ENCODE measurements at places on chromosomes 7 and 10.

GRCh38 chr10:13505052-13505680 is 23.6 kb downstream of the BEND7 start:
- no peak for DNase-seq

- DNase-seq: peak; percentile 12
Measured at GRCh38 chr10:60444494-60445064, 54.9 kb upstream of the ANK3 start.

GRCh38 chr7:134941185-134941900 is 45.0 kb upstream of the AGBL3 start:
- peak; percentile 31 for DNase-seq

DNA sequence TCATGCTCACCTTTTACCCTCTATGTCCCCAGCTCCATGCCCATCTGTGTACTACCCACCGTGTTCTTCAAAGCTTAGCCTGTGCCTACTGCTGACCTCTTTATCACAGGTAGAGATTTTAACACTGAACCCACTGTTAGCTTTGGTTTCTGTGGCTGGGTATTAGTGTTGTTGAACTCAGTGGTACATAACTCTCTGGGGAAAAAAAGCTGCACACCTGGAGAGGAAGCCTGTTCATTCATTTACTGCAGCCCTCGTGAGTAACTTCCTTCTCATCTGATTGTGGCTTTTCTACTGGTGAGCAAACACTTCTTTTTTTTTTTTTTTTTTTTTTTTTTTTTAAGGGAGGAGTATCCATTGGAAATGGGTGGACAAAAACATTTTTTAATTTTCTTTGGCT is 326.3 kb downstream of the CCSER2 start:
- no peak for DNase-seq

DNA sequence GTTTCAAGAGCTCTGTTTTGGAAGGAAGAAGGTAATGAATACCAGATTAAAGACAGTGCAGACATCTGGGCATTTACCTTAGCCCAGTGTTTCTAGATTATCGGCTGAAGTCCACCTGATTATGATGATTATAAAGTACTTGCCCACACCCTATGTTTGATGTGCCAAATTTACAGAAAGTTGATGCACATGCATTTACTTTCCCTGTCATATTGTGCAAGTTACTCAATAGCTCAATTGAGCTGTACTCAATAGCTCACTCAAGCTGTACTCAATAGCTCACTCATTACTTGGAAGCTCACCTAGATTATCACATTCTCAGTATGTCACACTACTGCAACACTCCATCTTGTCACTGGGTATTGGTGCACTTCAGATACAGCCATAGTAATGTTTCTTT is 13.5 kb downstream of the MGAM start:
- DNase-seq: no peak

GRCh38 chr7:101826081-101826835 is 8.8 kb downstream of the CUX1 start:
- no peak for DNase-seq

DNA sequence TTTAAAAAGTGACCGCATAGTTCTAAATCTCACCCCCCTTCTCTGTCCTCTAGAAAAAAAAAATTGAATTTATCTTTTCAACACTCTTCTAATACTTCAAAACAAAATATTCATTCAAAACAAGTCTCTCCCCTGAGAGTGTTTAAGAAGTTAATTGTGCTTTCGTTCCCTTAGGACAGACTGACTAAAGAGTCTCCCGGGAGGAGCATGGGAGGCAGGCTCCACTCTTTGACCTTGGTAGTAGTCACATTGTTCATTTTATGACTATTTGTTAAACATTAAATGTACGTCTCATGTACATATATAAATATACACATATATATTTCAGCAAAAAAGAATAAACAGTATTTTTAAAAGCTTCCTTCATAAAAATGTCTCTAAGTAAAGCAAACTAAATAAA is 35.3 kb upstream of the SPOCK2 start:
- no peak for DNase-seq

GRCh38 chr7:20798694-20799121 is 12.0 kb upstream of the SP8 start:
- DNase-seq: peak; percentile 74

GRCh38 chr10:124160943-124161582 is 67.7 kb upstream of the CHST15 start:
- DNase-seq: no peak

- DNase-seq: no peak
Measured at GRCh38 chr7:144384555-144385245, 18.8 kb downstream of the NOBOX start.

- no peak for DNase-seq
Measured at GRCh38 chr10:47366731-47367460, 17.2 kb downstream of the ZNF488 start.

GRCh38 chr7:29363636-29364425 is 169.3 kb downstream of the CHN2 start:
- no peak for DNase-seq

DNA sequence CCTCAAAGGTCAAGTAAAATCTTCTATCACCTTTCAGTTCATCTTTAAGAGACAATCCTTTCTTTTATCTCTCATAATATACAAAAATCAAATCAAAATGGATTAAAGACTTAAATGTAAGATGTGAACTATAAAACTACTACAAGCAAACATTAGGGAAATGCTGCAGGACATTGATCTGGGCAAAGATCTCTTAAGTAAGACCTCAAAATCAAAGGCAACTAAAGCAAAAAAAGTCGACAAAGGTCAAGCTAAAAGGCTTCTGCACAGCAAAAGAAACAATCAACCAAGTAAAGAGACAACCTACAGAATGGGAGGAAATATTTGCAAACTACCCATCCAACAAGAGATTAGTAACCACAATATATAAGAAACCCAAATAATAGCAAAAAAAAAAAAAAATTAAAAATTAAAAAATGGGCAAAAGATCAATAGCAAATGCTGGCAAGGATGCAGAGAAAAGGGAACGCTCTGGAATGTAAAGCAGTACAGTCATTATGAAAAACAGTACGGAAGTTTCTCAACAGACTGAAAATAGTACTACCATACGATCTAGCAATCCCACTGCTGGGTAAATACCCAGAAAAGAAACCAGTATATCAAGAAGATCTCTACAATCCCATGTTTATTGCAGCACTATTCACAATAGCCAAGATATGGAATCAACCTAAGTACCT is 41.7 kb downstream of the TNPO3 start:
- DNase-seq: no peak

GRCh38 chr7:77570330-77571011 is 33.4 kb downstream of the PTPN12 start:
- DNase-seq: no peak

GRCh38 chr7:99876491-99876890 is 342 bp downstream of the OR2AE1 start:
- no peak for DNase-seq

DNA sequence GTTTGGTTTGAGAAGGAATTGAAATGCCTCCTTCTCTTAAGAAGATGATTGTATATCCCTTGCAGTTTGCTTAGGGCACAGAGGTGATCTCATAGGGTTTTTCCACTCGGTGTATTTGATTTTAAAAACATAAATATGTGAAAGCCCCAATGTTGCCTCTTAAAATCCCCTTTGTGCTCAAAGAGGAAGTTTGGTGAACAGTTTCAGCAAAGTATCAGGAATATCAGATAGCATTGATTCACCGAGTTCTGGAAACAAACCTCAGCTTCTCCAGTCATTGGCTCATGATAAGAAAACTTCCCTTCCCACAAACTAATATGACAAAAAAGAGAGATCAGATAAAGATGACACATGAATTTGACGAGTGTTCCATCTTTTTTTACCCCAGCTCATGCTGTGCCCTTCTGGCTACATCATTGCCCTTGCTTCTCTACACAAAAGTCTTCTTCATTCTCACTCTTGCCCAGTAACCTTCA is 20.1 kb upstream of the SMNDC1 start:
- no peak for DNase-seq

DNA sequence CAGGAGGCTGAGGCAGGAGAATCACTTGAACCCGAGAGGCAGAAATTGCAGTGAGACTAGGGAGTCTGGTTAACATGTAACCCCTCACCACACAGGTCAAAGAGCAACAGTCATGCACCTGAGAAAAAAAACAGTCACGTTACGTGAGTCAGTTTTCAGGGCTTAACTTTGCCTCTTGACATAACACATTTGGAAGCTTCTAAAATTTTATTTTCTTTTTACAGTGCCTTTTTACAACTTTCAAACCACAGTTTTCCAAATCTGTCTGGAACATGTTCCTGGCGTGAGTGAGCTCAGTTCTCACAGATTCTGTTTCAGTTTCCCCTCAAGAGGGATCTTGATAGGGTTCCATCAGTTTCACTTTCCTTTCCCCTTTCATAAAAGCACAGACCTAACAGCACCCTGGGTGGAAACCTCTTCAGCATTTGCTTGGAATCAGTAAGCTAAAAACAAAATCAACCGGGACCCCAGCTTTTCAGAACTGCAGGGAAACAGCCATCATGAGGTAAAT is 4.4 kb downstream of the IFIT3 start:
- DNase-seq: no peak

- DNase-seq: no peak
Measured at GRCh38 chr7:74376256-74377036, 77.3 kb upstream of the GTF2IRD1 start.

GRCh38 chr10:13868528-13869294 is 281.9 kb downstream of the PRPF18 start:
- DNase-seq: no peak

Measured in neural progenitor cell (in vitro differentiated cells).